ENCODE measurements at places on chromosomes 2 and 18.

DNA sequence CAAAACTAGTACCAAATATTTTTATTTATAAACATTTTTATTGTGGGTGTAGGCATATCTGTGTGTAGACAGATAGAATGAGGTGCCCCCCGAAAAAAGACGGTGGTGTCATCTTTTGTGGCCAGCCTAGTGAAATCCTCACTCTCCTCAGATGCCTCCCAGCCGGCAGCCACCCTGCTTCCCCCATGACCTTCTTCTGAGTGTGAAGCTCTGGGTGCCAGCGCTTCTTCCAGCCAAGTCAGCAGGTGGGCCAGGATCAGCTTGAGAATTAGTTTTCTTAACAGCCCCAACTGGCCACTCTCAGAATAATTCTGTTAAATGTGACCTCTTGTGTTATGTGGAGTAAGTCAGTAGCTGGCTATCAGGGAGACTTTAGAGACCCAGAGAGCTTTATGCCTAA, 229.6 kb upstream of the FOSL2 start:
- DNase-seq, result no peak

- no peak for DNase-seq
Measured at GRCh38 chr2:8435608-8436007, 246.2 kb upstream of the ID2 start.

GRCh38 chr2:232843834-232844233, 26.2 kb upstream of the SNORC start:
- peak; percentile 34 for DNase-seq

GRCh38 chr2:88659538-88659915, 31.9 kb upstream of the RPIA start:
- peak; percentile 95 for DNase-seq

DNA sequence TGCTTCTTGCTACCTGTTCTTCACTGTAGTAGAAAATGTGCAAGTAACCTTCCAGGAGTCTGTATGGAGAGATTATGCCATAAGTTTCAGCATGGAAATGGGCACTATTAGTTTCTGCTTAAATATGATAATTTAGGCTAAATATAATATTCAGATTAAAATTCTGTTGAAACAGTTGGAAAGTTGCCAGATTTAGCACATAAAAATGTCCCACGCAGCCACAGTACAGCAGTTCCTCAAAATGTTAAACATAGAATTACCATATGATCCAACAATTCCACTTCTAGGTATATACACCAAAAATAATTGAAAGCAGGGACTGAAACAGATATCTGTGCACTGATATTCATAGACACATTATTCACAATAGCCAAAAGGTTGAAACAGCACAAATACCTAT, 121.2 kb downstream of the NRP2 start:
- no peak for DNase-seq
